Vagina (tissue), 2 donors: ENCODE measurements at places on chromosomes 16 and 17.

DNA sequence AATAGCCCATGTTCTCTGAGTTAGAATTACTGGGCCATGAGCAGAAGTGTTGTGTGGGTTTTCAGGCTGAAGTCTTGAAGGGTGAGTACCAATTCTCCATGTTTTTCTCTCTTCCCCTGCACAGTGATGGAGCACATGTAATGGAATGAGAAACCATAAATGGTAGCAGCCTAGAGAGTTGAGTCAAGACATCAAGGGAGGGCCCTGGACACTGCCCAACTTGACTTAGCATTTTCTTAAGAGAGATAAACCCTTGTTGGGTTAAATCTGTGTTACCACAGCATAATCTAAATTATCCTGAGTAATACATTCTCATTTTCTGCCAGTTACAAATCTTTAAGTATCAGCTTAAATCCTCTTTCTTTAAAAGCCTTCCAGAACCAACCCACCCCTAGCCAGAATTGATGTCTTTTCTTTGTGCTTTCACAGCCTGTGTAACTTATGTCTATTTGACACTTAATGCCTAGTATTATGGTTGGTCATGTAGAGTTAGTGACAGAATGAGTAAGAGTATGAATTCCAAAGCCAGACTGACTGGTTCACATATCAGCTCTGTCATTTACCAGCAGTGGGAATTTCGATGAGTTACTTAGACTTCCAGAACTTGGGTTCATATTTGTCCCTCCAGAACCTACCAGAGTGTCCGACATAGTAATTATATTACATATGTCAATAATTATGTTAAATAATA is 27.0 kb upstream of the RGS9 start:
- no peak for DNase-seq

GRCh38 chr16:68786685-68787418 is 49.8 kb downstream of the CDH1 start:
- no peak for DNase-seq

- DNase-seq, result no peak
These were observed 8.6 kb downstream of the C16orf90 start for GRCh38 chr16:3486506-3487215.

DNA sequence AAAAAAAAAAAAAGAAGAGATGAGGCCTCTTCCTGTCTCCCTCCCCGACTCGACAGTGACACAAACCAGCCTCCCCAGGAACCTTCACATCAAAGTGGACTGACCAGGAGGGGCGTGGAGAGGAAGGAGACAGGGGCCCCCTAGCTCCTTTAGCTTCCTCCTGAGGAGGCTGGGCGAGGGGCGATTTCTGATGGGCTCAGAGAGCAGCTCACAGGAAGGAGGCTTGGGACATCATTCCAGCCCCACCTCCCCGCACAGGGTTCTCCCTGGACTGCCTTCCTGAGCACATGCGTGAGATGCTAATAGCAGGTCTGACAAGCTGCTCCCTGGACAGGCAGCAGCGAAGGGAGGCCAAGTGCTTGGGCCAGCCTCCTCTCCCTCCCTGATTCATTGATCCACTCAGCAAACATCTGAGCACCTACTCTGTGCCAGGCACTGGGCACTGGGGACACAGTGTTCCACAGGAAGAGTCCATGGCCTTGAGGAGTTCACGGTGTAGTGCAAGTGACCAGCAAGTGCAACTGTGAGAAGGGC is 14.4 kb upstream of the DOK4 start:
- no peak for DNase-seq

- DNase-seq, result no peak
These were observed 27.6 kb upstream of the ST6GALNAC2 start for GRCh38 chr17:76612977-76613851.
